HS-27A (cell line): ENCODE measurements at places on chromosomes 1 and 21.

DNA sequence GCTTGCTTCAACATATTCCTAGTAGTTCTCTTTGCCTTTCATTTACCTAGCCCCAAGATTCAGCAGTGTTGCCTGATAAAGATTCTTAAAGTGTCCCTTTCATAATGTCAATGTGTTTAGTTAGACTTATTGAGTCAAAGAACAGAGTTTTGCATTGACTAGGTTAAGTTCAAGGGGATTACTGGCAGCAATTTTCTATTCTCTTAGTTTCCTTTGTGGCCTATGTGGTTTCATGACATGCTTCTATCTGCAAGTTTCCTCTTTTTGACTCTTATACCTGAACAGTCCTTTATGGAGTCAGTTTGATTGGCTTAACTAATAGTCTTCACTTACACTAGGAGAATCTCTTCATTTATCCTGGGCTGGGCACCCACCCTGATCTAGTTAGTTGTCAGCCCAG is 151.3 kb downstream of the ADGRL4 start:
- no peak for DNase-seq

- no peak for DNase-seq
Measured at GRCh38 chr1:107162745-107163144, 21.9 kb downstream of the NTNG1 start.

- DNase-seq = no peak
Measured at GRCh38 chr1:76381450-76382097, 307.0 kb downstream of the ST6GALNAC3 start.

- DNase-seq = no peak
Measured at GRCh38 chr1:111887385-111887784, 102.1 kb downstream of the KCND3 start.

GRCh38 chr1:186519982-186520381 is 59.1 kb upstream of the PDC start:
- no peak for DNase-seq

DNA sequence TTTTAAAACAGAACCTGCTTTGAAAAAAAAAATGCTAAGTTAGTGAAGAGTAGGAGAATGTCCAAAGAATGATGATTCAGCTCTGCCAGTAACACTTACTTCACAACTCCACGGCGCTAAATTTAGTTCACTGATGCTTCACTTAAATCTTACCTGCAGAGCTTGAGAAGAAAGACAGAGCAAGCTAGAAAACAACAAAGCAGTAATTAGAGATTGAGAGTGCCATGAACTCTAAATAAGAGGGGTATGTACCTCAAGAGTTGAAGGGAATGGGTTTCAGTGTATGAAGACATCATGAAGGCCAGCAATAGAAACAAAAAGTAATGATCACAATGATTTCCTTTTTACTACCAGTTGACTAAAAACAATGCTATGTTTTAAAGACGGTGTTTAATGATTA is 32.8 kb downstream of the EPRS1 start:
- no peak for DNase-seq

DNA sequence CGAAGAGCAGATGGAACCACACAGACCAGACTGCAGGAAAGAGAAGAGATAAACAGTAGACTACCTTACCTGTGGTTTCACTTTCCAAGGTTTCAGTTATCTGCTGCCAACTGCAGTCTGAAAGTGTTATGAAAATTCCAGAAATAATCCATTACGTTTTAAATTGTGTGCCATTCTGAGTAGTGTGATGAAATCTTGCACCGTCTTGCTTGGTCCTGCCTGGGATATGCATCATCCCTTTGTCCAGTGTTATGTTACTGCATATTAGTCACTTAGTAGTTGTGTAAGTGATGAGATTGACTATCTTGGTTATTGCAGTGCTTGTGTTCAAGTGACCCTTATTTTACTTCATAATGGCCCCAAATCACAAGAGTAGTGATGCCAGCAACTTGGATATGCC is 33.9 kb downstream of the DNAJC6 start:
- DNase-seq = no peak

- no peak for DNase-seq
Measured at GRCh38 chr1:11521582-11522399, 42.8 kb downstream of the DISP3 start.

DNA sequence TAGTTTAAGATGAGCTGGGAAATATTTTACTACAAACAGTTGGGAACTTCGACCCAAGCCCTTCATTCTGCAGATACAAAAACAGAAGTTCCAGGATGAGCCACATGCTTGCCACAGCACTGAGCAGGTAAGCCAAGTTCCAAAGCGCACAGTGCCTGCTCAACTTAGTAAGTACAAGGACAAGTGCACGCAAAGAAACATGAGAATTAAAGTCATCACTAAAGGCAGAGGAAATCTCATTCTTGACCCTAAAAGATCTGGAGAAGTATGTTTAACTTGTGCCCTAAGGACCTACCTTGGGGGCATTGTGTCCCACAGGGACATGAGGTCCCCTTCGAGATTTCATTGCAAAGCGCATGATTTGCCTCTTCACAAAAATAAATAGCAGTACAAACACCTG is 1.2 kb upstream of the UBAP2L start:
- no peak for DNase-seq

- no peak for DNase-seq
Measured at GRCh38 chr1:172414331-172414730, 6.2 kb upstream of the C1orf105 start.

GRCh38 chr1:102967786-102968185 is 140.5 kb downstream of the COL11A1 start:
- no peak for DNase-seq

DNA sequence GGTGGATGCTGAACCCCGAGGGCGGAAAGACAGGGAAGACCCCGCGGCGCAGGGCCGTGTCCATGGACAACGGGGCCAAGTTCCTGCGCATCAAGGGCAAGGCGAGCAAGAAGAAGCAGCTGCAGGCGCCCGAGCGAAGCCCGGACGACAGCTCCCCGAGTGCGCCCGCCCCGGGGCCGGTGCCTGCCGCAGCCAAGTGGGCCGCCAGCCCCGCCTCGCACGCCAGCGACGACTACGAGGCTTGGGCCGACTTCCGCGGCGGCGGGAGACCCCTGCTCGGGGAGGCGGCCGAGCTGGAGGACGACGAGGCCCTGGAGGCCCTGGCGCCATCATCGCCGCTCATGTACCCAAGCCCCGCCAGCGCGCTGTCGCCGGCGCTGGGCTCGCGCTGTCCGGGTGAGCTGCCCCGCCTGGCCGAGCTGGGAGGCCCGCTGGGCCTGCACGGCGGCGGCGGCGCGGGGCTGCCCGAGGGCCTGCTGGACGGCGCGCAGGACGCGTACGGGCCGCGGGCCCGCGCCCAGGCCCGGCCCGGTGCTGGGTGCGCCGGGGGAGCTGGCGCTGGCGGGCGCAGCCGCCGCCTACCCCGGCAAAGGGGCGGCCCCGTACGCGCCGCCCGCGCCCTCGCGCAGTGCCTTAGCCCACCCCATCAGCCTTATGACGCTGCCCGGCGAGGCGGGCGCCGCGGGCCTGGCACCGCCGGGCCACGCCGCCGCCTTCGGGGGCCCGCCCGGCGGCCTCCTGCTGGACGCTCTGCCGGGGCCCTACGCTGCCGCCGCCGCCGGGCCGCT is 20.7 kb downstream of the FOXO6 start:
- DNase-seq = no peak

DNA sequence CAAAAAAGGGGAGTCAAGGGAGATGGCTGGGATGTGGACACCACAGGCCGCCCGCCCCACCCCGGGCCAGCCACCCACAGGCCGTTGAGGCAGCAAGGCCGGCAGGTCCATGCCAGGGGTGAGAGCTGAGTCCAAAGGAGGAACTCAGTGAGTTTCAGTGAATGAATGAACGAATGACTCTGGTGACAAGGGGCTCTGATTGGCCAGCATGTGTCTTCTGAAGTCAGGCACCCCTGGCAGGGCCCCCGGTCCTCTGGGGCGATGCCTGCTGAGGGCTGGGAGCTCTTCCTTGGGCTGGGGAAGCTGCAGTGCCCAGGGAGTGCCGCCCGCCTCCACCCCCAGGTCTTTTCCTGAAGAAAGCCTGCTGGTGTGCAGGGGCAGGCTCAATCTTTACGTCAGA is 236.1 kb upstream of the VAMP3 start:
- DNase-seq = no peak

GRCh38 chr1:185155600-185156287 is 1.0 kb downstream of the TRMT1L start:
- DNase-seq = no peak

DNA sequence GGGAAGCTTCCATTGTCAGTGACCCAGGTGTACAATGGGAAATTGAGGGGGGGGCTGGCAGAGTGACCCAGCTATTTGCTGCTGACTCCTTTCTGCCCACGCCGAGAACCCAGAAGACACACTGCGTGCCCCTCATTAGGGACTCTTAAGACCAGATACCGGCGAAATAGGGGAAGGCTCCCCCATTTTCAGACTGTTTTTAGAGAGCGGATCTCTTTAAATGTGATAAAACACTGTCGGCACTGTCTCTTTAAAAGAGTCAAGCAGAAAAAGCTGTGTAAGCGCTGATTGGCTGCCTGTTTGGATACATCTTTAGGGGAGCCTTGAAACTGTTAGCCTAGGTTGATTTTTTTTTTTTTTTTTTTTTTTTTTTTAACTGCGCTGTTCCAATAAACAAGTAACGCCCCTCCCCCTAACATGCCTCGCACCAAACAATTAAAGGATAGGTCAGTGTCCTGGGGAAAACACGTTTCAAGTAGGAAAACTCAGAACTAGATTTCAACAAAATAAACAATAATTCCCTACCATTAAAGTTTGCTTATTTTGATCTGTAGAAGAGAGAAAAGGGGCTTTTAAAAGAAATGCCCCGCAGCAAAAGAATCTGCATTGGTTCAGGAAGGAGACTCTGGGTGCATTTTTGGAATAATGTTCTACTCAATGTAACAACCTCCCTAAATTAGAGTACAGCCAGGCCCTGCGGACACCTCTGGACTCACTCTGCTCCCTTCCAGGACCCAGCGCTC is 1.4 kb upstream of the SSBP3 start:
- peak; percentile 71 for DNase-seq

GRCh38 chr1:159892944-159893343 is 7.0 kb downstream of the CFAP45 start:
- no peak for DNase-seq

GRCh38 chr1:30604801-30605440 is 118.5 kb downstream of the MATN1 start:
- no peak for DNase-seq

GRCh38 chr1:226743259-226743658 is 4.2 kb upstream of the ITPKB start:
- no peak for DNase-seq

GRCh38 chr1:23682946-23683345 is 8.7 kb upstream of the RPL11 start:
- DNase-seq = no peak

- no peak for DNase-seq
Measured at GRCh38 chr1:221786647-221787046, 44.8 kb upstream of the DUSP10 start.

DNA sequence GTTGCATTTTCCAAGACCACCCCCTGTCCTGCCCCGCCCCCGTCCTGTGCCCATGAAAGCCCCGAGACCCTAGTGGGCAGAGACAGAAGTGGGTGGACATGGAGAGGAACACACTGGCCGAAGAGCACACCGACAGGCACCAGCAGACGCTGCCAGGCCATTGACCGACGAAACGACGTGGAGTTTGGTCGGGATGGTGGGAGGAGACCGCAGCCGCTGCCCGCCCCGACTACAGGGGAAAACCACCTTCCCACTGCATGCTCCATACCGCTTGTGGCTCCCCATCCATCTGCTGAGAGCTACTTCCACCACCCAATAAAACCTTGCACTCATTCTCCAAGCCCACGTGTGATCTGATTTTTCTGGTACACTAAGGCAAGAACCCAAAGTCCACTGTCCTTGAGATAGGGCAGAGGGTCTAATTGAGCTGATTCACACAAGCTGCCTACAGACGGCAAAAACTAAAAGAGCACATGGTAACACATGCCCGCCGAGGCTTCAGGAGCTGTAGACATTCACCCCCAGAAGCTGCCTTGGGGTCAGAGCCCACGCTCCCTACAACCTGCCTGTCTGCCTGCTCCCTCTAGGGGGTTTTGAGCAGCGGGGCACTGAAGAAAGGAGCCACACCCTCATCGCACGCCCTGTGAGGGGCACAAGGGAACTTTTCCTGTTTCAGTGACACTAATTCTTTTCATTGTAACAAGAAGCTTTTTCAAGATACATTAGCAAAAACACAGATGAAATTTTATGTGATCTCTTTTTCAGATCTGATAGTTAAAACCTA is 81.2 kb upstream of the RAB3GAP2 start:
- DNase-seq = no peak

DNA sequence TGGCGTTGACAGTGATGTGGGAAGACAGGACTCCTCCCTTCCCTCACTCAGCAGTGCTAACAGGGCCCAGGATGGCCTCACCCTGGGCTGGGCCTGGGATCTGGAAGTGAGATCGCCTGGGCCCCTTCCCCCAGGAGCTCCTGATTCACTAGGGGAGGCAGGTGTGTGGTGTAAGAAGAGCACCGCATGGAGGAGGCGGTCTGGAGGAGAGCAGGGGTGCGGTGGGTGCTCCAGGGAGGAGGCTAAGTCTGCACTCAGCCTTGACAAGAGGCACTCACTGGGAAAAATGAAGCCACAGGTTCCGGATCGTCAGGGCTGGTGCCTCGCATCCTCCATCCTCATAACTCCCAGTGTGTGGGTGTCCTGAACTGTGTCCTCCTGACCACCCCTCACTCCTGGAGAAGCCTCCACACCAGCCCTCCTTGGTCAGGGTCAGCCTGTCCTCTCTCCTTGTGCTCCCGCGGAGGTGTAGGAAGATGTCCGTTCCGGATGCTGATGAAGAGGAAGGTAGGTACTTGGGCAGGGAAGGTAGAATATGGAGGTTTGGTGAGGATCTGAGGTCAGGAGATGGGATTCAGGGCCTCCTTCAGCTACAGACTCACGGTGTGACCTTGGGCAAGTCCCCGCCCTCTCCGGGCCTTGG is 142.1 kb upstream of the WNT4 start:
- no peak for DNase-seq

- DNase-seq = no peak
Measured at GRCh38 chr21:45950740-45951515, 30.6 kb upstream of the COL6A1 start.

- DNase-seq = no peak
Measured at GRCh38 chr1:177569476-177569875, 398.7 kb downstream of the BRINP2 start.

GRCh38 chr1:97366984-97367383 is 553.9 kb downstream of the DPYD start:
- no peak for DNase-seq

- DNase-seq = no peak
Measured at GRCh38 chr1:210565306-210565705, 236.6 kb downstream of the HHAT start.
